ENCODE measurements at places on chromosomes 7 and 10.
A peak's percentile ranks its signal among the peaks of the same experiment; 100 is the strongest.

GRCh38 chr7:106339513-106340246, 54.9 kb upstream of the NAMPT start:
- DNase-seq: no peak

DNA sequence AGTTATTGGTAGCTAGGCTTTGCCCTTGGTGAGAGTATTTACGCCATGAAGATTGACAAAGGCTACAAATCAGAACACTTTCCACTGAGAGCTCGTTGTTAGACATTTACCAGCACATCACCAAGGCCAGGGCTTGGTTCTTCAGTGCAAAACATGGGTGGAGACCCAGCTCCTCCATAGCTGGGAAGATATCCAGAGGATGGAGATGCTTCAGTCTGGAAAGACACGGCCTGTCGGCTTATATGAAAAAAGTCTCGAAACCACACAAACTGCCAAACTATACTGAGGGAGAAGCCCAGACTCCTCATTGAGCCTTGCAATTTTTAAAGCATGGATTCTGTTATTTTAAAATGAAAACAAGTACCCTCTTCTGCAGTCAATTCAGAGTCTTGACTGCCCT, 83.4 kb upstream of the ANLN start:
- DNase-seq: no peak

GRCh38 chr7:70646536-70647248, 485.3 kb upstream of the GALNT17 start:
- no peak for DNase-seq

DNA sequence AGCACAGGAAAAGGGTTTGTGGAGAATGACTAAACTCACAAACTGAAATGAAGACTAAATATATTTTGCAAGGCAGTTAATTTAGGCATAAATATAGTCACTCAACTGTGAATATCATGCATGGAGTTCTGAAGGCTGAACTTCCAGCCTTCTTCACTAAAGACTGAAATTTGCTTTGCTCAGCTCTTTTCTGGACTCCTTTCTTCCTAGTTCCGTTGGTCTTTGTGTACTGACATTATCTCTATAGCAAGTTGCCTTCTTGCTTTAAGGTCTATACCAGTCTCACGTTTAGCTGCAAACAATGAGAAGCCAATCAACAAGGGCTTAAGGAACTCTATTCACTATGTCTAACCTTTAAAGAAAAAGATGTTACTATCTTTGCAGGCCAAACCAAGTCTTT, 22.6 kb downstream of the GARIN1A start:
- no peak for DNase-seq

DNA sequence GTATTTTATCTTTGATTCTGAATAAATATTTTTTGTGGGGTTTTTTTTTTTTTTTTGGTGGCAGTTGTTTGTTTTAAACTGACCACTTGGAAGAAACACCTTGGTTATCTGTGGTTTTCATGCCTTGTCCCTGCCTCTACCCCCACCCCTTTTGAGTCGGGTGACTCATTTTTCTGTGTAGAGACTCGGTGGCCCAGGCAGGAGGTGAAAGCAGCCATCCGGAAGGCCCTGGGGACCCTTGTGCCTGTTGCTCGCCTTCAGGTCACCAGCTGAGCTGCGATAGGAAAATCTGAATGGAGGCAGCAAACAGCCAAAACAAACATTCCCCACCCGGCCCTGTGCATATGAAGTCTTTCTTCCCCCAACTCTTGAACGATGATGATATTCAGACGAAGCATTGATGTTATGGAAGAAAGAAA, 22.8 kb downstream of the CYP17A1 start:
- no peak for DNase-seq

DNA sequence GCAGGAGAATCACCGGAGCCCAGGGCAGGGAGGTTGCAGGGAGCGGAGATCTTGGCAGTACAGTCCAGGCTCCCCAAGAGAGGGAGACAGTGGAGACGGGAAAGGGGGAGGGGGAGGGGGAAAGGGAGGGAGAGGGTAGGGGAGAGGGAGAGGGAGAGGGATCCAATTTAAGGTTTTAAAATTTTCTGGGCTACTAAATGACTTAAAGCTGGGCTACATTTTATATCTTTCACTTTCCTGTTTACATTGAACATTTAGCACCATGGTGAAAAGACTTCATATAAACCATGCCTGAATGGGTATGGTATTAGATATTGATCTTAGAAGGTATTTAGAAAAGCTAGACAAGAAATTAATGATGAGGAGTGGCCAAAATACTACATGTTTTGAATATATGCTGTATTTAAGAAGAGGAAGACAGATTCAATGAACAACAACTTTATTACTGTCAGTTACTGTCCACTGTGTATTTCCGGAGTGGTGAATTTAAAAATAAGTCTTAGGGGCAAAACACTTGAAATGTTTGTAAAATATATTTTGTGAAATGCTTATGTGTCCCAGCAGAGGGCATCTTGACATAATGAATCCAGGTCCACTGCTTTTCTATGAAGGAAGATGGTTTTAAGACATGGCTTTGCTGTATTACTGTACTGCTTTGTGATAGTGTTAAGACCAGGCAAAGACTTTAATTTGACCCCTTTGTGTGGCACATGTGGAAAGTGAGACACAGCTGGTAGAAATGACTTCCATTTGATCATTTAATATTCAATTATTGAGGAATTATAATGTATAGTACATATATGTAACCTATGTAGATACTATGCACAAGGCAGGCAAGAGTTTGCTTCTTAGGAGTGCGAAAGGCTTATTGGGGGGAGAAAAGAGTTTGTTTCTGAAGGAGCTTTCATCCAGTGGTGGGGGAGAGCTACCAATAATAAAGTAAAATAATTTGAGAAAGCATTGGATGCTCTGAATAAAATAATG, 52.8 kb downstream of the NRF1 start:
- DNase-seq: peak; percentile 30

- no peak for DNase-seq
Observed at GRCh38 chr10:128318913-128319312, 192.7 kb upstream of the MKI67 start.

- no peak for DNase-seq
Observed at GRCh38 chr7:44071726-44072363, 6.5 kb upstream of the PGAM2 start.

DNA sequence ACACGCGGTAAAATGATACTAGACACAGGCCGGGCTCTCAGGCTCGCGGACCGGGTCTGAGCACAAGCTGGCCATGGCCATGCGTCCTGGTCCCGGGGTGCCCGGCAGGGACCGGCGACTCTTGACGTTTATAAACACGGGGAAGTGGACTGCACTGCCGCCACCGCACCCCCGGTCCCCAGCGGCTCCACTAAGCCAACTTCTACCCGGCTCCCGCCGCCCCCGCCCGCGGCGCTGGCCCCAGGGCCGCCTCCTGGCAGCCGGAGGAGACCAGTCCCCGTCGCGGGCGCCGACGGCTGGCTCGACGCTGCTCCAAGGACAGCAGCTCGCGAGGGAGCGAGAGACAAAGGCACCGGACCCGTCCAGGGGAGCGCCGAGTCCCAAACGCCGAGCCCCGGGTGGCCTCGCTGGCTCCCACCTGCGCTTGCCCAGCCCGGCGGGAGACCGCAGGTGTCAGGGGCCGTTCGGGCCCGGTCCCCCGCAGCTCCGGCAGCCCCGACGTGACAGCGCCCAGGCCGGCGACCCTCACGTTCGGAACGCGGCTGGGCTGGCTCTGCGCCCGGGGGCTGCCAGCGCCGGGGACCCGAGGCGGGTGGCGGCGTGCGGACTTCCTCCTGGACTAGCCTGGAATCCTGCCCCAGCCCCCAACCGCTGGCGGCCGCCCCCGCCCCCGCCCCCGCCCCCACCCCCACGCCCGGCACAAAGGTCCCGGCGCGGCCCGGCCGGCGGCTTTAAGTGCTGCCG, 517 bp downstream of the ITGB1 start:
- DNase-seq: peak; percentile 34

GRCh38 chr10:71206911-71207310, 5.5 kb upstream of the UNC5B start:
- DNase-seq: no peak

DNA sequence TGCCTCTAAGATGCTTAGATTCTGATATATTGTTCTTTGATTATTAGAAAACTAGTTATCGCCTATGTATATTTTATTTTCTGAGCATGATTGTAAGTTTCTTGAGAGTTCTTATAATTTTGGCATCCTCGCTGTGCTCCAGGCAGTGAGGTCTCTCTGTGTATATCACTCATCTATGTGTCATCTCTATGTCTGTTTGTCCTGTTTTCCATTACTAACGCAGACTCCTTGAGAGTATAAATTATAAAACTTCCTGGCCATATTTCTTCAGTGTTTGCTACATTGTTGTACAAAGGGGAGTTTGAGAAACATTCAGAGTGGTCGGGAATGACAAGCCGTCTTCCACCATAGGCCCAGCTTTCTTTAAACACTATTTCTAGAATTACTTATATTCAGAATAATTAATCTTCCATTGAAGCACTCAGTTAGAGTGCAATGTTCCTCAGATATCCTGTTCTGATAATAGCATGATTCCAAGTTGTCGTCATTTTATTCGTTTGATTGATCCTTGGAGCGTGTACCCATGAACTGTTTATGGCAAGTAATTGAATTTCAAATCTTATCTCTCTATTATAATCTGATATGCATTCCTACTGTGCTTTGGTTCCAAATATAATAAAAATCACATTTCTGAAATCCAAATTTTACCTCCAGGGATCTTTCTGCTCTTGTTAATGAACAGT, 206.6 kb downstream of the BAMBI start:
- no peak for DNase-seq

DNA sequence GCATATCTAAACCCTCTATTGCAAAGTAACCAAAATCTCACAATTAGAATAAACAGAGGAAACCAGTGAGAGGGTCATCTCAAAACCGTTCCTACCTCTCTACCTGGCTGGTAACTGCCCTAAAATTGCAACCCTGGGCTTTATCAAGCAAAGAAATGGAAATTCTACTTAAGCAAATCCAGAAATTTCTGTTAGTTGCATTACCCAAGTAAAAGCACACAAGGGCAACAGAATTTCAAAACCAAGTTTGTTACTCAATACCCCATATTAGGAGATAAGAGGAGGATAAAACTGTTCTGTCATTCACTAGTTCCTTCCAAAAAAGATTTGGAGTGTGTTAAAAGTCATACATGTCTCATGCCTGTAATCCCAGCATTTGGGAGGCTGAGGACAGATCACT, 195.3 kb downstream of the FAM107B start:
- no peak for DNase-seq

DNA sequence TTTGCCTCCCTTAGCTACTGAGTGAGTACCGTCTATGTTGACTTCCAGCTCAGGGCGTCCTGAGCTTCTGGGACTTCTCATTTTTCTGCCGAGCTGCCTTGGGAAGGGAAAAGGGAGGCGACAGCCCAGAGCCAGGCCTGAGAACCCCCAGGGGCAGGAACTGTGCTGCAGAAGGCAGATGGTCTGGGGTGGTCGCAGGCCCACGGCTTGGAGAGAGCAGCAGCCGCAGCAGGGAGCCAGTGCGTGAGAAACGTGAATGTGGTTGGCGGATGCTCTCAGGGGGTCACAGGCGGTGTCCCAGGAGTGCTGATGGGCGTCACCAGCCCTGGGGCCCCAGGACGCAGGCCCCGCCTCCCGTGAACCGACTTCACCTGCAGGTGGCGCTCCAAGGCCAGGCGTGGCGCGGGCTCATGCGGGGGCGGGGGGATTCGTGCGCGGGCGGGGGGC, 9.2 kb upstream of the PWWP2B start:
- peak; percentile 80 for DNase-seq

DNA sequence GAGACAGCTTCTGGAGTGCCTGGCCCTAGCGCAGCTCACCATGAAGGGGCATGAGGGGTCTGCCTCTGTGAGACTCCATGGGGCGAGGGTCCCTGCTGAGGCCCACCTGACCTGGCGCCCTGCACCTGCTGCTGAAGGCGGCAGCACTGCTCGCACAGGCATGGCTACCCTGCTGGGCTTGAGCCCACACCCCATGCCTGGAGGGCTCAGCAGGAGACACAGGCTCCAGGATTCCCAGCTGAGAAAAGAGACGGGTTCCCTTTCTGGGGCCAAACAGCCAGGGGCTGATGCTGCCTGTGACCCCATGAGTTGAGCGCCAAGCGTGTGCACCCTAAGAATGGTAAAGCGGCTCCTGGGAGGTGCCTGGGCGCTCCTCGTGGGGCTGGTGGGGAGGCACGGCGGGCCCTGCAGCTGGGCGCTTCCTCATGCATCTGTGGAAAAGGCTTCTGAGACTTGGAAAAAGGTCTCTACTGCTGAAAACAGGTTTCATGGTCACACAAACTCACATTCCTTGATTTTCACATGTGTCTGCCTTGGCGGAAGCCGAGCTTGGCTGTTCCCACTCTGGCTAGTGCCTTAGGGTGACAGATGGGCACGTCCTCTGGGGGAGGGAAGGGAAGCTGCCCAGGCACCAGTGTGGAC, 233.4 kb downstream of the ZMYND11 start:
- DNase-seq: no peak

GRCh38 chr10:17229016-17229716, 1.1 kb downstream of the VIM start:
- DNase-seq: peak; percentile 81

DNA sequence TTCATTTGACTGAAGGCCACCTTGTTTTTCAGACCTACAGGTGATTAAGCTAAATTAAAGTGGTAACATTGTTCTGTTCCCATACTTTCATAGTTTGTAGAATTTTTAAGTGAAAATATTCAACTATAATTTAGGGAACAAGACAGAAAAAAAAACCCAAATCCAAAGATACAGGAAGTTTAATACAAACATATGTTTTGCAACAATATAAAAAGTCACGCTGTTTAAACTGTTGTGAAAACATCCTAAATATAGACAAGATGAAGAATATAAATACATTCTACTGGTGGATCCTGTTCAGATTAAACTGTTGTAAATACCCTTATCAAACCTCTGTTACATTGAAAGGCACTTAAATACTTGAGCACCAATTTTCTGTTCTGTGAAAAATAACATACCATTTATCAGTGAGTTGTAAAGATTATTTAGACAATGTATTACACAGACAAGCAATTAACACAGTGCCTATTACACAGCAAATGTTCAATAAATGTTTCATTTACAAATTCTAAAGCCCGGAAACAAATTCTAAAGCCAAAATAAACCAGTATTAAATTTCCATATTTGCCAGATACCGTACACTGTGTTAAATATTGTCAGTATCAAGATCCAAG, 14.2 kb downstream of the ASZ1 start:
- no peak for DNase-seq

DNA sequence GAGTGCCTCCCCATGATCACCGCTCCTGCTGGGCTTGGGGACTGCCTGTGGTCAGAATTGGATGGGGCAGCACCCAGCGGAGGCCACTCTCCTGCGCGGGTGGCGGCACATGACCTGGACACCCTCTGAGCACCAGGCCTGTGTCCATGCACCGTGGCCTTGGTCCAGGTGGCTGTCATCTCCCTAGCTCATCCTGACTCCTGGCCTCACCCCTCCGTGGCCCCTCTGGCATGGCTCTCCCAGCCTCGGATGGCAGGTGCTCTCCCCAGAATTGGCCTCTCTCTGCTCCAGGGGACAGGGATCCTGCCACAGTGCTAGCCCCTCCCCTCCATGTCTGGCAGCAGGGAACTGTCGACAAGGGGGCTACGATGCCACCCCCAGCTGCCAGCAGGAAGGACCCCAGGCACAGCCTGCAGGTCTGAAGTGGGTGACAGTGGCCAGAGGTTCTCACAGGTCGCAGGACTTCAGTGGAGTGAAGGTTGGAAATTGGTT, 37.2 kb upstream of the BTBD16 start:
- DNase-seq: no peak
